AG04450 (cell line): ENCODE measurements at places on chromosomes 7 and 10.

- DNase-seq: no peak
Measured at GRCh38 chr10:85147346-85148250, 819.2 kb downstream of the CCSER2 start.

- no peak for DNase-seq
Measured at GRCh38 chr7:137718355-137718754, 128.4 kb downstream of the DGKI start.

GRCh38 chr7:2315787-2316186 is 1.5 kb upstream of the SNX8 start:
- no peak for DNase-seq

- DNase-seq: no peak
Measured at GRCh38 chr7:50409856-50410745, 40.0 kb downstream of the FIGNL1 start.

DNA sequence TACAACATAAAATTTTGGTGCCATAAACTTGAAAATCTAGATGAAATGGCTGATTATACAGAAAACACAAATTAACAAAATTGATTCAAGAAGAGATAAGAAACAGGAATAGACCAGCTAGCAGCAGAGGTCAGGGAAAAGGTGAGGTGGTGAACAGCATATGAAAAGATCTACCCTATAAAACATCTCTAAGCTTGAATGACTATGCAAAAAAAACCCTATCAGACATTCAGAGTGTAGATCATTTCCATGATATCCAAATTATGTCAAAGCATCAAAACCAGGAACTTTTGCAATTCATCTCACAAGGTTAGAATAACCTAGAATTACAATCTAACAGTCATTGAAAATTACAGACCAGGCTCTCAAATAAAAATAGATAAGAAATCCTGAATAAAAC is 14.6 kb upstream of the BPGM start:
- no peak for DNase-seq

DNA sequence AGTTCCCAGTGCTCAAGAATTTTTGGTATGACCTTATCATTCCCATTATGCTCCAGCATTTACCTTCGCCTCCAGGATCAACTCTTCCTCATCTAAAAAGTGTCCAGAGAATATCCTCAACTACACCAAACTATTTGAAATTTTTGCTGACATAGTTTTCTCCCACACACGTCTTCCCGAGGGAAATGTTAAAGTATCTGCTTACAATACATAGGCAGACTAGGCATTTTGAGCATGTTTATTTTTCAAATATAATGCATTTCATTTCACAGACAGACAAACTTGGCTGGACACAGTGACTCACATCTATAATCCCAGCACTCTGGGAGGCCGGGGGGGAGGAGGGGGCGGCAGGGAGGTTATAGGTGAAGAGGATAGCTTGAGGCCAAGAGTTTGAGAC is 177.1 kb upstream of the TRIM24 start:
- no peak for DNase-seq

GRCh38 chr7:3244241-3244814 is 56.7 kb upstream of the SDK1 start:
- DNase-seq: peak; percentile 68
